ENCODE measurements at places on chromosomes 3 and 15. TPM values are rescaled to one million over a fixed set of nuclear protein-coding genes. Genes with fewer than 3 reads are reported as not detected.

DNA sequence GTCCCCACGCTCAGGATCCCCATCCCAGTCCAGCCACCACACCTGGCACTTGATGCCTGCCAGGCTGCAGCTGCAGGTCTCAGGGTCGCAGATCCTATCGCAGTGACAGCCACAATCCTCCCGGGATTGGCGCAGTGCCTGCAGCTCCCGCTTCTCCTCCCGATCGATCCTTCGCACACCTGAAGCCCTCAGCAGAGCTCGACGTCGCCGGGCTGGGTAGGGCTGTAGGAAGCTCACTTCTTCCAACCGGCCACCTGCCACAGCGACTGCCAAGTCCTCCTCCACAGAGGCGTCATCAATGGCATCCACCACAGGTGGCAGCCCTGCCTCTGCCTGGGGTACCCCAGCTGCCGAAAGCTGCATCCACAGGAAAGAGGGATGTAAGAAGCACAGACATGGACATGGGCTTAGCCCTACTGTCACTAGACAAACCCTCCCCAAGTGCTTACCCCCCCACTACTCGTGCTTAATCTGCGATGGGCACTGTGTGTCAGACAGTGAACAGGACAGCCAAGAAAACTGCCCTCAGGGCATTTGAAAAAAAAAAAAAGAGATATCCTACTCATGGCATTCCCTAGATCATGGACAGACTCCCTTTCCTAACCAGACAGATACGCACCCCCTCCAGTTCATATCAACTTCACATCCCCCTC, 9.2 kb downstream of the CSRNP1 start:
- DNase-seq: no peak

- no peak for DNase-seq
These were observed 254.4 kb upstream of the THBS1 start for GRCh38 chr15:39326306-39326975.

DNA sequence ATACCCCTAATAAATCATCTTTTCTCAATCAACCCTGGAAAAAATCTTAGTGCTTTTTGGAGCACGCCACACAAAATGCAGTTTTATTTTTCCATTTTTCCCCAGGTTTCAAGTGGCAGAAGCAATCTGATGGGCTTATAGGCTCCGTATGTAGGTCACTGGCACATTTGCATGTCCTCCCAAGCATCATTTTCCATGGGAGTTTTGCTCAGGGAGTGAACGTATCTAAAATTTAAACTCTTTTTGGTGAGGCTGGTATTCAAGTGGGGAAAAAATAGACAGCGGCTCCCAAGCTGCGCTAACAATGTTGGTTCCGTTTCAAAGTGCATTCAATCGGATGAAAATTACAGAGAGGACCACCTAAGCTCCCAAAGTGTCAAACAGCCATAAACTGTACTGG, 233.4 kb downstream of the MEX3B start:
- peak; percentile 39 for DNase-seq

GRCh38 chr3:101873619-101874018, 24.3 kb downstream of the NFKBIZ start:
- DNase-seq: no peak

DNA sequence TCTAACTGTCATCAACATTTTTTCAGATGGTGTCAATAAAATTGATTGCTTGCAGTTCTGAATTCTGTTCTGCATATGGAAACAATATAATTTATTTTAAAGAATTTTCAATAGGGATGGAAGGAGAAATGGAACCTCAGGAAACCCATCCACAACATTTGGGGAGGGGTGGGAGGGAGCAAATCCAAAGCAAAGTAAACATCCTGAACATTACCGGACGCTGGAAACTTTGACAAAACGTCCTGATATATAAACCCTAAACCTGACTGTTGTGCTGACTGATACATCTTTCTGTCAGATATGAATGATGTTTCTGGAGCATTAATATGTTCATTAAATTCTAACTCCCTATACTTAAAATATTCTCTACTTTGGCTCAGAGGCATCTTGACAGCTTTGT, 479.0 kb downstream of the FOXP1 start:
- no peak for DNase-seq

- DNase-seq: no peak
These were observed 89.7 kb downstream of the LIPC start for GRCh38 chr15:58521293-58521991.

- no peak for DNase-seq
These were observed 50.9 kb downstream of the CORO2B start for GRCh38 chr15:68629519-68630210.

GRCh38 chr3:9316881-9317361, 45.9 kb upstream of the THUMPD3 start:
- DNase-seq: no peak

- no peak for DNase-seq
These were observed 1.5 kb downstream of the ITGB5 start for GRCh38 chr3:124885466-124886167.

GRCh38 chr15:61031532-61031931, 197.6 kb downstream of the RORA start:
- no peak for DNase-seq

DNA sequence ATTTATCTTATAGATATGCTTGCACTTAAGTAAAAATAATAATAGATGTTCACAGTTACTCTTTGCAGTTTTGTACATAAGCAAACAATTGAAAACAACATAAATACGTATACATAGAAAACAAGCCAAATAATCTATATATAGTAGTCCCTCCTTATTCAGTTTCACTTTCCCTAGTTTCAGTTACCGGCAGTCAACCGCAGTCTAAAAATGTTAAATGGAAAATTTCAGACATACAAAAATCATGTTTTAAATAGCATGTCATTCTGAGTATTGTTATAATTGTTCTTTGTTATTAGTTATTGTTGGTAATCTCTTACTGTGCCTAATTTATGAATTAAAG, 262.0 kb downstream of the CGGBP1 start:
- no peak for DNase-seq

- no peak for DNase-seq
These were observed 431.6 kb upstream of the RASGRP1 start for GRCh38 chr15:38996111-38996631.

ACKR4 gene
- total RNA-seq: 0.84 TPM

FGF12 gene
- 10.2 TPM for total RNA-seq

GOLGA8F gene
- total RNA-seq: not detected

QRICH1 gene
- 93.9 TPM for total RNA-seq

CPA3 gene
- 23.2 TPM for total RNA-seq

CSK gene
- 28.7 TPM for total RNA-seq

FBXW12 gene
- 0.65 TPM for total RNA-seq
